ENCODE measurements at places on chromosomes 6 and 20.

DNA sequence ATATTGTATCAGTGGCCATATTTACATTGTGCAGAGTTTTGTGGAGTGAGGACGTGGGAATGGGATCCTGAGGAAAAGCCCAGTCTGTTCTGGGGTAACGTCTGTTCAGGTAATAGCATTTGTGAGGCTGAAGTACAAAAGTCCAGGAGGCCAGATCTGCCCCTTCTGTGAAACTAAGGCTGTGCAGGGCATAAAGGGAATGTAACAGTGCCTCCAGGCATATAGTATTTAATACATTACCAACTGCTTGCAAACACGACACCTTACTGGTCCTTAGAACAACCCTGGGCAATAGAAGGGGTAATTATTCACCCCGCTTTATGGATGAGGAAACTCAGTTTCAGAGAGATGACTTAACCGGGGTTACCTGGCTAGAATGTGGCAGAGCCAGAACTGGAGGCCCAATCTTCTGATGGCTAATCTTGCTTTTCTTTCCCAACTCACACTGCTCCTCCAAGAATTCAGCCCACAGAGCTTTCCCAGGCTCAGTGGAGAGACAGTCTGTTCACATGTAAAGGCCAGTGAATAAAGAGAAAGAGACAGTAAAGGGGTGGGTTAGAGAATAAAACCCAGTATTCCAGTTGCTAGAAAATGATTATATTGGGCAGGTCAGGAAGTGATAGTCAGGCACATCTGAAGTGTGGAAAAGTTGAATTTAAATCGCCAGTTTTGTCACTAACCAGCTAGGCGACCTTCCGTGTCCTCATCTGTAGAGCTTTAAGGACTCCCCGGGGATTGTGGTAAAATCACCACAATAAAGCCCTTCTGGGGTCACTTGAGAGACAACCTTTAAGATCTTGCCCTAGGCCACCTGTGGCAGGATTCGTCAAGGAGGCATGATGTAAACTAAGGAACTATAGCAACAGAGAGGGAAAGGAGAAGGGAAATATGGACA lies 280.7 kb upstream of the CITED2 start:
- no peak for DNase-seq

DNA sequence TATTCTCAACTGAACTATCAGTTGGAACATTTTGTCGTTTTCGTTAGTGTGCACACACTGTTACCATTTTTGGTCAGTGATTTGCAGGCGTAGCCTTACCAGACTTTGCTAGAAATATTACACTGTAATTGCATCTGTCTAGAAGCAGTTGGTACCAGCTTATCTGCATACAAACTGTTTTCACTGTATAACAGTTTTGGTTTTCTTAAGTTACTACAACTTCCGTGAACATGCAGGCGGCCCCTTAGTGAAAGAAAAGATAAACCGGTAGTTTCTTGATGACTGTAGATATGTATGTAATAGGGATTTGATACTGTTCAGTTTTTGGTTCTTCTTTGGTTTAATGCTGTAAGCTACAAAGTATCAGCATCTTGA lies 1.3 kb downstream of the DSTN start:
- DNase-seq: no peak

GRCh38 chr6:167824591-167825331 lies 1.9 kb upstream of the AFDN start:
- DNase-seq: no peak

DNA sequence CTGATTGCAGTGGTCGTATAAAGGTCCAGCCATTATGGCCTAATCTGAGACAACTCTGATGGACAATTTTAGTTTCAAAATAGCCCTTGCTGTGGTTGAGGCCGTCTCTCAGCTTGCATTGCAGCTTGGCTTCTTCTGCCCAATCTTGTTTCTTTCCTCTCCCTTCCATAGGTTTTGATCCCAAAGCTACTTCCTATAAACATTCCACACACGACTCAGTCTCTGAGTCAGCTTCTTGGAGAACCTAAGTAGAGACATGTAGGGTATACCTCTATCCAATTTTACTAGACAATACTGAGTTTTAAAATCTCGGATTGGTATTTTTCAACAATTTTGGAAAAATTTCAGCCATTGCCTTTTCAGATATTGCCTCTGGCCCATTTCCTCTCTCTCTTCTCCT lies 13.4 kb downstream of the IYD start:
- no peak for DNase-seq

GRCh38 chr6:39892490-39893129 lies 41.7 kb downstream of the MOCS1 start:
- no peak for DNase-seq

GRCh38 chr20:40778894-40779496 lies 90.0 kb upstream of the MAFB start:
- no peak for DNase-seq

GRCh38 chr6:75020376-75020775 lies 185.5 kb downstream of the COL12A1 start:
- no peak for DNase-seq

- no peak for DNase-seq
Measured at GRCh38 chr20:51752343-51752951, 15.7 kb downstream of the ATP9A start.

DNA sequence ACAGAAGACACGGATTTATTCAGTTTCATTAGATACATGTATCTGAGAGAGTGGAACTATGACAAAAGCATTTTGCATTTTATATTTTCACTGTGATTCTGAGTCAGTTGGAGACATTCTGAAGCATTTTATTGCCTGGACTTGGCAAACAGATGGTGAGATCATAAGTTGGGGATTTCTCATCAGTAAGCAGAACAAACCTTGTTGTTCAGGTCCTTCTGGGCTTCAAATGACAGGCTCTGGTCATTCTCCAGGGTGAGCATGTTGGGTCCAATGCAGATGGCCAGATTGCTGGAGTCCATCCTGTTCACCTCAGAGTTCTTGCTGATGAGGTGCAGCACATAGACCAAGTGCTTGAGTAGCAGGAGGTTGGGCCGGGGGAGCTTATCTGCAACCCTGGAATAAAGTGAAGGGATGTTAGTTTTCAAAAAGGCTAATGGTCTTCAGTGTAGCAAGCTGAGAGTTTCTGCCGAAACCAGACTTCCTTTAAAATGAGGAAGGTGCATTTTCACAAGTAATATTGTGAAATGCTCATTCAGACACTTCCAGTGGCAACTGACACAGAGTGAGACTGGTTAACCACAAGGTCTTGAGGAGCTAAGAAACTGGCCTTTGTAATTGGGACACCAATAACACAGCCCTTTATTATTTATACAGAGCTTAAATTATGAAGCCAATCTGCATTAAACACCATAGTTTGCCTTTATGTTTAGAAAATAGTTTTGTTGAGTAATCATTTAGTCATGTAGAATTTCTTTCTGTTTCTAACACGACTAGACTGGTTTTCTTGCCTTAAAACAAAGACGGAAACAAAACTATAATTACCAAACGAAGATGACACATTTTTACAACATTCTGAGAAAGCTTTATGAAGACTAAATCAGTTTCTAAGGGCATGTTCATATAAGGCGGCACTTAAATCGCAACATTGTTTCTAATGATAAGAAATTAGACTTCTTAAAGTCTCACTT lies 5.6 kb downstream of the TAGAP start:
- no peak for DNase-seq

DNA sequence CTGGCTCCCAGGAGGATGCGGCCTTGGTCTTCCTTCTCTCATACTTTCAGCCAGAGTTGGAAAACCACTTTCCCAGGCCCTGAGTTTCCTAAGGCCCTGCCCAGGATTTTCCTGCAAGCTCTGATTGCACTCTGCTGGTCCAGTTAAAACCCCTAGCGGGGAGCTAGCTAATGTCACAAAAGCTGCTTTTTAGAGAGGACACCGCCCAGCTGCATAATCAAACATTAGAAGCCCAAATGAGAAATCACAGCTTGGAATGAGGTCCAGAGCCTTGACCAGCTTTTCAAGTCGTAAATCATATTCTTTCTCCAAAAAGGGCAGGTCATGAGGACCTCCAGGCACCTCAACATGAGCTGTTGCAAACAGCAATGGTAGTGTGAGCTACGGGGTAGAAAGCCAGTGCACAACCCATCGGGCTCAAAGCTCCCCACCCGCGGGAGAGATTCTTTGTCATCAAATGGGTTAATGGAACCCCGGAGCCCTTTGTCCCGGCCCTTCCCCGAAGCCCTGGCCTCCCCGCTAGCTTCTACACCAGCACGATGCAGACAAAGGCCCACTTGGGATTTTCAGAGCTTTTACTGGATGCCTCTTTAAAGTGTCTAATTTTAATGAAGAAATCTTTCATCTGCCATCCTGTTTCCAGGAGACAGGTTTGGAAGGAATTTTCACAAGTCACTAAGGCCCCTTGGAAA lies 134.0 kb downstream of the SCML4 start:
- DNase-seq: no peak

- no peak for DNase-seq
Measured at GRCh38 chr6:104324301-104324700, 535.4 kb downstream of the HACE1 start.

- no peak for DNase-seq
Measured at GRCh38 chr6:105988812-105989577, 97.1 kb upstream of the PRDM1 start.

DNA sequence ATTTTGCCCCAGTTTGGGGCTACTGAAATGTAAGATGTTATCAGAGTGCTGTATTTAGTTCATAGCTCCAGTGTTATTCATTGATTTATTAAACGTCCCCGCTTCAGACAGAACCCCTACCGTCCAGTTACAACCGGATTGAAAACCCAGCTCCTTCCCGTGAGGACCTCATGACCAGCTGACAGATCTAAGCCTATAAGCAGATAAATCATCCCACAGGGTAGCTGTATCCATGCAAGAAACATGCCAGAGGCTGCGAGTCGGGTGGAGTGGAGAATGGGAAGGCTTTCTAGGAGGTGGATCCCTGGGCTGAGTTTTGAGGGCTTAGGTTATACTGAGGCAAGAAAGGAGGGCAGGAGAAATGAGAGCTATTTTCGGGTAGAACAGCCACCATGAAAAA lies 260.0 kb downstream of the ARID1B start:
- DNase-seq: no peak

GRCh38 chr6:114764866-114765265 lies 422.0 kb upstream of the HS3ST5 start:
- no peak for DNase-seq

DNA sequence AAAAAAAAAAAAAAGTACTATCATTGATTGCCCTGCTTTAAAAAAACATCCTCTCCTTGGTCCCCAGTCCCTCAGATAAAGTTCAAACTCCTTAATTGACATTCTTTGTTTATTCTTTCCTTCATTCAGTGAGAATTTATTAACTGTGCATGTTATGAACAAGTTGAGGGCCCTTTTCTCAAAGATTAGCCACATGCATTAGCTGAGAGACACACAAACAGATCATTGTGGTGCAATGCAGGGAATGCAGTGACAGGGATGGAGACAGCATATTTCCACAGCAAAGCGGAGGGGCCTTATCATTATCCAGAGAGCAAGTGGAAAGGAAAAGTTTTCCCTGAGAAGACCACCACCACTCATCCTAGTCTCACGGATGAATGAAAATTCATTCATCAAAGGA lies 21.9 kb upstream of the IPCEF1 start:
- DNase-seq: no peak

- no peak for DNase-seq
Measured at GRCh38 chr6:151390851-151391470, 398 bp downstream of the ZBTB2 start.

GRCh38 chr20:46367967-46368901 lies 38.2 kb downstream of the ELMO2 start:
- no peak for DNase-seq

- no peak for DNase-seq
Measured at GRCh38 chr20:8089668-8090067, 42.4 kb upstream of the PLCB1 start.

DNA sequence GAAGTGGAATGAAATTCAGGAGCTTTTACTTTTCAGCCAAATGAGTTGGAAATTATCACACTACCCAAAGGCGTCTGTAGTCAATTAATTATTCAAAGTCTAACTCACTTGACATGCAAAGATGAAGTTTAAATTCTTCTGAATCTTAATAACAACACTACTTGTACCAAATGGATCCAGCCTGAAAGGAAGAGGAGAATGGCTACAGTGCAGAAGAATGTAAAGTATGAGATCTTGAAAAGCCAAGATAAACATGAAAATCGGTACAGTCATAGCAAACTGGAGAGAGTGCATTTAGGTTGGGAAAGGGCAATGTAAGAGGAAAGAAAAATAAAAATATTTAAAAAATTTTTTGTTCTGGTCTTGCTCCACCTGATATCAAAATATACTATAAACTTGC lies 195.5 kb downstream of the SIM1 start:
- no peak for DNase-seq

GRCh38 chr6:151609146-151609902 lies 115.5 kb downstream of the CCDC170 start:
- DNase-seq: no peak

DNA sequence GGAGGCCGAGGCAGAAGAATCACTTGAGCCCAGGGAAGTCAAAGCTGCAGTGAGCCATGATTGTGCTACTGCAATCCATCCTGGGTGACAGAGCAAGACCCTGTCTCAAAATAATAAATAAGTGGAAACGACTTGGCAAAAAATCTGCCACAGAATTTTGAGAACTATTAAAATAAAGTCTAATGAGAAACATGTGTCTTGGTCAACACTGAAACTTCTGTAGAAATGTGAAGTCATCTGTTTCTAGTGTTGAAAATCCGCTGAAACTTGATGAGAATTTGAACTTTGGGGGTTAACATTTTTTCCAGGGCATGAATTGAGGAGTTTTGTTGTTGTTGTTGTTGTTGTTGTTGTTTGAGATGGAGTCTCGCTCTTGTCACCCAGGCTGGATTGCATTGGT lies 29.0 kb upstream of the BCLAF1 start:
- DNase-seq: no peak

DNA sequence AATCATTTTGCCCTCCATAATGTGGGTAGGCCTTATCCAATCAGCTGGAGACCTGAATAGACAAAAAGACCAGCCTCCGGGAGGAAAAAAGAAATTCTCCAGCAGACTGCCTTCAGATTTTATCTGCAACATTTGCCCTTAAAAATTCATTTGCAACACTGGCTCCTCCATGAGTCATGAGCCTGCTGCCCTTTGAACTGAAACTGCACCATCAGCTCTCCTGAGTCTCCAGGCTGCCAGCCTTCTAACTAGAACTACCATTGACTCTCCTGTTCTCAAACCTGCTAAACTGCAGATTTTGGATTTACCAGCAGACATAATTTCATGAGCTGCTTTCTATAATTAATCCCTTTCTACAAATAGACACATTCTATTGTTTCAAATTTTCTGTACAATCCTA lies 223.9 kb upstream of the THEMIS start:
- DNase-seq: no peak

DNA sequence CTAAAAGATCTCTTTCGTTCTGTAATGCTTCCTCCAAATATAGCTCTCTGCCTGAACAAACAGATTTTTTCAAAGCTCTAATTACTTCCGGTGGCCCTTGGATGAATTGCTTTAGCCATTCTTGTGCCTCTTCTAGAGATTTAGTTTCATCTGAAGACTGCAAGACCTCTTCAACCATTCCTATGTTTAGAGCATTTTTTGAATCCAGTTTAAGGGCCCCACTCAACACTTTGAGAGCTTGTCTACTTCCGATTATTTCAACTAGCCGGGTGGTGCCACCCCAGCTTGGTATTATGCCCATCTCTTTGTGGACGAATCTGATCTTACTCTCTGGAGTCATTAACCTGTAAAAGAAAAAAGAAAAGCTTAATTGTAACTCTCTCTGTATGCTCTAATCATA lies 23.3 kb downstream of the RNF146 start:
- DNase-seq: no peak
